ENCODE measurements at places on chromosomes 12 and 14.

- DNase-seq, result no peak
These were observed 15.1 kb downstream of the TUNAR start for GRCh38 chr14:95891742-95892141.

GRCh38 chr12:47739979-47740378 lies 14.7 kb upstream of the ENDOU start:
- DNase-seq, result no peak

- DNase-seq, result no peak
These were observed 7.9 kb upstream of the VAMP1 start for GRCh38 chr12:6478416-6478815.

DNA sequence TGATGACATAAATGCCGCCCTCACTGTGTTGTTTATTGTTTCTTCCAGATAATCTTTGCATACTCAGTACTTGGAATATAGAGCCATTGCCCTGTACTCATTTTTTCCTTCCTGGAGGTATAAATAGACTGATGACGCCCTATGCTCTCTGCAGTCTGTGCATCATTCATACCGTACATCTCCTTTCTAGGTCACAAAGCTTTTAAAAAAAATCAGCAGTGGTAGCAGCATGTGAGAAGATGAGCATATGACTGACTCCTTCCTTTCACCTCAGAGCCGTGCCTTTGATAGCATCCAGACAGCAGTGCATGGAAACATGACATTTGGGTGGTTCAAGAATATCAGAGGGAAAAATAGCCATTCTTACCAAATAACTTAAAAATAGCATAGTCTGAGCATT lies 77.3 kb downstream of the PDE3A start:
- DNase-seq, result no peak

DNA sequence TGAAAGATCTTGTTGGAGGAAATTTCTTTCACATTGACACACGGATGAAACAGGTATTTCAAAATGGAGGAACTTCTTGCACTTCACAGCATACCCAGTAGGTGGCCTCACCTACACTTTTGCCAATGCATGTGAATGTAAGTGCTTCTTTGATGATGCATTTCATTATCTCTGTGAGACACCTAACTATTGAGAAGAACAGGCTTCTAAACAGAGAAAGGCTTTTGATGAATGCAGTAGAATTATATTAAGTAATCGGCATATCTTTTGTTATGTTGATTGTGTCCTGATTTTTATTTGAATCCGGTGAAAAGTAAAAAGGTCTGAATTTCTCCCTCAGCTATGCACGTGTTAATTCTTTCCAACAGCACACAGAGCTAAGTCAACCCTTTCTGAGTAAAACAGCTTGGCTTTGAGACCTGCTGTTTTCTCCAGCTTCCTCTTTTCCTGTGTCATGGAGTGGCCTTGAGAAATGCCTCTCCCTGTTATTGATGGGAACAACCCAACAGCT lies 399.0 kb downstream of the NAV3 start:
- no peak for DNase-seq

GRCh38 chr12:123364532-123365024 lies at the start of gene SBNO1:
Gene SBNO1 (minus strand): TSS chr12:123364847. CDS start chr12:123350441, 14,406 bp downstream.
- DNase-seq, result peak; percentile 80

DNA sequence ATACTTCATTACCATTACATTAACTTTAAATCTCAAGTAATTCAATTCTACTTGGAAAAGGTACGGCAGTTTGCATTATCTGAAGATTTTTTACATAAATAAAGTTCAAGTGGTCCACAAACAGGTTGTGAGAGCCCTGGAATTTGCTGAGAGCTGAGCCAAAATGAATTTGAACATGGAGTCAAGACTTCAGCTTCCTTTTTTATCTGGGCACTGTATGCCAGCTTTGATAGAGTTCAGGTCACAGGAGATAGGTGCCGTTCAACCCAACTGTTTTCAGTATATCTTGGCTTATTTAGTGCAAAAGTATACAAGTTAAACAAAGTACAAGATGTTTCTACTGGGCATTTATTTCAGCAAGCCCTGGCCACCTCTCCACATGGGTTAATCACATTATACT lies 28.8 kb downstream of the HNRNPC start:
- DNase-seq, result no peak

DNA sequence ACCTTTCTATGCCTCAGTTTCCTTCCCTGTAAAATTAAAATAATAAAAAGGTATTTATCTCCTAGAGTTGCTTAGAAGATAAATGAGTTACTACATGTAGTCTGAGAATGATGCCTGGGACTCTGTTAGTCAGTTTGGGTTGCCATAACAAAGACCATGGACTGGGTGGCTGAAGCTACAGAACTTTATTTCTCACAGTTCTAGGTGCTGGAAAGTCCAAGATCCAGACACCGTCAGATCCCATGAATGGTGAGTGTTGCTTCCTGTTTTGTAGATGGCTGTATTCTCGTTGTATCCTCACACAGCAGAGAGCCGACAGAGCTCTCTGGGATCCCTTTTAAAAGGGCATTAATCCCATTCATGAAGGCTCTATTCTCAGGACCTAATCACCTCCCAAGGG lies 64.0 kb upstream of the LTA4H start:
- DNase-seq, result no peak

GRCh38 chr12:22529281-22530060 lies 14.9 kb downstream of the C2CD5 start:
- no peak for DNase-seq

DNA sequence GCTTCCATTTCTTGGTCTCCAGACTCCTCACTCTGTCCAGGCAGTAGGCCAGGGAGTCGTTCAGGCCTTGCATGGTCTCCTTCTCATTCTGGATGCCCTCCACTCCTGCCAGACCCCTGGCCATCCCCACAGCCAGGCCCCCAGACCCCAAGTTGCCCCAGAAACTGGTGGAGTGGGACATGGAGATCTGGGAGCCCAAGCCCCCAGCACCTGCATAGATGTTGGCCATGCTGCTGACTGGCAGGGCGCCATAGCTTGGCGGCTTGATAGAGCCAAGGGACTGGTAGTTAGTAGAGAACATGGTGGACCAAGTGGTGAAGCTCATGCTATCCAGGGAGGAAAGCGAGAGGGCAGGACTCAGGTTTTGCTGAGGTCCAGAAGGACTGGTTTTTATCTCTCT lies 21.2 kb upstream of the INSM2 start:
- DNase-seq, result no peak
